ENCODE measurements at places on chromosomes 5 and 9. TPM values are rescaled to one million over a fixed set of nuclear protein-coding genes. Genes with fewer than 3 reads are reported as not detected.

PROB1 gene
- 0.20 TPM for total RNA-seq

TRAF1 gene
- total RNA-seq = 2.7 TPM

PPP2CA gene
- 255 TPM for total RNA-seq

FOXI1 gene
- total RNA-seq = not detected

GLDC gene
- total RNA-seq = 13.6 TPM

SLC6A18 gene
- total RNA-seq = not detected

CAMK4 gene
- not detected for total RNA-seq

LHX6 gene
- 2.4 TPM for total RNA-seq

NMUR2 gene
- 0.10 TPM for total RNA-seq
